Adrenal gland (tissue), 19 donors: ENCODE measurements at places on chromosomes 12 and 14. TPM values are rescaled to one million over a fixed set of nuclear protein-coding genes. Genes with fewer than 3 reads are reported as not detected.

The NTF3 gene
- 1.2 TPM for polyA plus RNA-seq

DNA sequence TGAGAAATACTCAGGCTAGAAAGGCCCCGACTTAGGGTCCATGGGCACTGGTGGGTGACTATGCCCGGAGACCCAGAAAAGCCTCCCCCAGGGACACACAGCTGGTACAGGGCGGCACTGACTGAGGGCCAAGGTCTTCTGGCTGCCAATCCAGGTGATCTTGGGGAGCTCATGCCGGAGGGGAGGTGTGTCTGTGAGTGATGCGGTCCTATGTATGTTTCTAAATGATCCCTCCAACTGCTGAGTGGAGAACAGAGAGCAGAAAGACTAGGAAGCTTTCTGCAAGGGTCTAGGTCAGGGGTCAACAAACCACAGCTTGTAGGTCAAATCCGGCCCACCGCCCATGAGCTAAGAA lies 391 bp downstream of the SERPINA4 start:
- no peak for DNase-seq

The OTOGL gene
- 0.13 TPM for polyA plus RNA-seq

GRCh38 chr14:41404126-41404525 lies 202.6 kb upstream of the LRFN5 start:
- DNase-seq = no peak

The RTL1 gene
- 1.0 TPM for polyA plus RNA-seq

GRCh38 chr14:49121246-49121645 lies 464.9 kb downstream of the RPS29 start:
- DNase-seq = no peak
